HuH-7.5 (cell line): ENCODE measurements at places on chromosomes 6 and 20.
A peak's percentile ranks its signal among the peaks of the same experiment; 100 is the strongest.

GRCh38 chr6:22666021-22666420 is 96.7 kb downstream of the HDGFL1 start:
- no peak for DNase-seq

DNA sequence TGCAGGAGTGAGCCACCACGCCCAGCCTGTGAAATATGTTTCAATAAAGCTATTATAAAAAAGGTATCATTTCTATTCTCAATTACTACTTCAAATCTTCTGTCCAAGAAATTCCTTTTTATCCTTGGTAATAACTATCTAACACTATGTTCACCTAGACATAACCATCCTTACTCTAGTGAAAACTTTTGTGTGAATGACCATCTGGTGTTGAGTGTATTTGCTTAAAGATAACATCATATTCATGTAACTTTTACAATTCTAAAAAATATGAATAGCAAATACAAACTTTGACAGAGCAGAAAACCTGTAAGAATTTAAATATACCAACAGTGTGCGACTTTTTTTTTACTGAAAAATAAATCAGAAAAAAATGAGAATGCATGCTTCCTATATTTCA is 96.9 kb downstream of the MAP3K5 start:
- DNase-seq: no peak

- no peak for DNase-seq
These were observed 307.8 kb downstream of the RNGTT start for GRCh38 chr6:88655586-88655985.

GRCh38 chr6:140193269-140193668 is 818.8 kb upstream of the CITED2 start:
- DNase-seq: no peak

DNA sequence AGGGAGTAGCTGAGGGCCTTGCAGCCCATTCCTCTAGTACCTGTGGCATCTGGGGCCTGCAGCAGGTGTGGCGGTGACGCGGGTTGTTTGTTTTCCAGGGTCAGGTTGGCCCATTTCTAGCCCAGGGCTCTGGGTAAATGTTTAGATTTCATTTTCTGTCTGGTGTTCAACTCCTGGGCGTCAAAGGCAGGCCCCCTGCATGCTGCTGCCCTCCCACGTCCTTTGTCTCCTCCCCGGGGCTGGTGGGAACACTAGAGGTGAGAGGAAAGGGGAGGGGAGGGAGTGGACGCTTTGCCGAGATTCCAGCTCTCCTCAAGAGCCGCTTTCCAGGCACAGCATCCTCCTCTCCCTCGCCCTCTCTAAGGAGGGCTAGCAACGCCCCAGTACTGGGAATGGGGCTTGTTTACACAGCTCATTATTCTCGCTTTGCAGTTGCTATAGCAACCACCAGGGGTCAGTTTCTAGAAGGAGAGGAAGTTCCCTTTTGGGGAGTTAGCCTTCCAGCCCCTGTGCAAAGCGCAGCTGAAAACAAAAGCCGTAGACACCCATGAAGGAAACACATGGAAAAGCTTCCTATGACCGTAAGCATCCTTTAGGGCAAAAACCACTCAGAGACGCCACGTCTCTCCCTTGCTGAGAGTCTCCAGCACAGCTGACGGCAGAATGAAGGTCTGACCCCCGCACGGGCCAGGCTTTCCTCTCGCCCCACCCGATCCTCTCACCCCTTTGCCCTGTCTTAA is 170.6 kb downstream of the LY86 start:
- peak; percentile 50 for DNase-seq

- DNase-seq: no peak
These were observed 246.1 kb downstream of the BMP7 start for GRCh38 chr20:57020364-57020763.

DNA sequence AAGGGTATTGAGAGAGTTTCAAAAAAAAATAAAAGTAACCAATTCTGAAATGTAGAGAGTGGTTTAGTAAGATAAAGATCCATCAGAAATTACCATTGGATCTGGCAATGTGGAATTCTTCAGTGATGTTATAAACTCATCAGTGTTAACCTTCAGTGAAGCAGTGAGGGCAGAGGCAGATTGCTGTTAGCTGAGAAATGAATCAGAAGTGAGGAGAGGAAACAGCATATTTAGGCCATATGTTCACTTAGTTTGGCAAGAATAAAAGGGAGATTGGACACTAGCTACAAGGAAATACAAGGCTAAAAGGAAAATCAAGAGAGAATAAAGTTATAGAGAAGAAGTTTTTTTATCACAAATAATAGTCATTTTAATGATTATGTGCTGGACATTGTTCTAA is 9.6 kb downstream of the KCNQ5 start:
- DNase-seq: no peak

DNA sequence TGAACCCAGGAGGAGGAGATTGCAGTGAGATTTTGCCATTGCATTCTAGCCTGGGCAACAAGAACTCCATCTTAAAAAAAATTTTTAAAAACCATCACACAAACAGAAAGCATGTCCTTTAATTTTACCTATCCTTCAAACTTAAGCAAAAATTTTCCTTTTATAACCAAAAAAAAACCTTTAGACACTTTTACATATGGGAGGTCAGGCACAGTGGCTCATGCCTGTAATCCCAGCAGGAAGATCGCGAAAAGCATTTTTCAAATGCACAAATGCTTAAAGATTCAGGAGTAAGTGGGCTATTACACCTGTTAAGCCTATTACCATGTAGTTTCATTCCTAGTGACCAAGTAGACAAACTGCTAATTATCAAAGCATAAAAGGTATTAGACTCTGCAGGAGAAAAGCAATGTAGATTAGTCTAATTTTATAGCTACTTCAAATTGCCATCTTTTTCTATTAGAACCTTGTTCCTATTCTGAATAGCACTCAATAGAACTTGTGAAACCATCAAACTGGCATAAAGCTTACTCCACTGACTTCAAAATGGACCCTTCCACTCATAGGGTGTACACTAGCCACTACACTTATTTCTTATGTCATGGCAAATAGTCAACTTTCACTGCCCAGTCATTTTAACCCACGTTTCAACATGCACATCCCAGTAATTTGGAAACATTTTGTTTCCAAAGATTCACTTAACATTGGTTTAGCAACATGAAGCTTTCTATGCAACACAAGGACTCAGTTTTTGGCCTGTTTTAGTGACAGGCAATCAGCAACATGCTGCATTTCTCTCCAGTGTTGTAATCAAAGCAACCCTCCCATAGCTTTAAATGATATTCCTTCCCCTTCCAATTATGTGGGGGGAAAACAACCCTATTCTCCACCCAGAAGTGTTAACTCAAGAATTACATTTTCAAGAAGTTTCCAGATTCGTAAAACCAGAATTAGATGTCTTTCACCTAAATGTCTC is 4.0 kb downstream of the EEF1A1 start:
- no peak for DNase-seq

GRCh38 chr20:36217226-36217625 is 19.1 kb upstream of the AAR2 start:
- DNase-seq: peak; percentile 69

DNA sequence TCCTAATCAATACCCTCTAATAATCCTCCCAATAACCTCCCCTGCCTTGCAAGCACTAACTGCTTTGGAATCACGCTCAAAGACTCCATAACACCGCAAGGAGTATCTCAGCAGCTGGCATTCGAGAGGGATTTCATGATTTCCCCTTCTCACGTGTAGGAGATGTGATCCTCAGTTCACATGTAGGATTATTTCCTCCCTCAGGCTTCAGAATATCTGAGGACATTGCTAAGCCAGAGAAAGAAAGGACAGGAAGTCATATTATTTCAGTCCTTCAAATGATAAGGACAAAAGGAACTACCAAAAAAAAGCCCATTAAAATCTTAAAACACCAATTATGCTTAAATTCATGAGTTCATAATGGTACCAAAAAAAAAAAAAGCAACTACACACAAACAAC is 122.9 kb downstream of the NFATC2 start:
- no peak for DNase-seq

DNA sequence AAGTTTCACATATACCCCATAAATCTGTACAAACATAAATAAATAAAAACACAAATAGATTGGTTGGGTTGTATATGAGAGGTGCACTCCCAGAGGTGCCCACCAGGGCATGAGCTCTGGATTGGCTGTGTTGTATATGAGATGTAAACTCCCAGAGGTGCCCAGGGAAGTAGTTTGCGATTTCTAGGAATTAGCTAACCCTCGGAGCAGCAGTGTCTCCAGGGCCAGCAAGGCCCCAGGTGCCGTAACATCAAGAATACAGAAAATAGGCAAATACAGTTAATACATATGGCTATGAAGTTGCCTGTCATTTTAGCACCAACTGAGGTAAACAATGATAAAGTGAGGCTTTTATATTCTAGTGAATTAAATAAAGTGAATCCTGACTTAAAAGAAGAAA is 5.4 kb upstream of the GINM1 start:
- DNase-seq: no peak

DNA sequence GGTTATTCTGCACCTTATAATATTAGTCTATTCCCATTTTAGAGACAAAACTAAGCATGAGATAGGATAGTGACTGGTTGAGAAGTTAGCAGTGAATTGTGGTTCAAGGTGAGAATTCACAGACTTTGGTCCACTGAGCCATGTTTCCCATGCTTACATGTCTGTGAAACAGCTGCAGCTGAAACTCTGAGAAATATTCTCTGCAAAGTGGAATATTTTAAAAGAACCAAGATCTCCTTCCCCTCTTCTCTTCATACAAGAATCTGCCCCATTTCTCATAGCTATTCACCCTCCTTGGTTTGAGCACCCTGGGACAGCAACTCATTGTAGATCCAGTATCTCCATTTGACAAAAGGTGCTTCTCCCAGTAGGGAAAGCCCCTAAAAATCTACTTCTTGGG is 70.2 kb upstream of the TMEM170B start:
- no peak for DNase-seq

GRCh38 chr6:79862126-79862525 is 85.2 kb downstream of the ELOVL4 start:
- no peak for DNase-seq

- DNase-seq: no peak
These were observed 150.2 kb downstream of the LRFN2 start for GRCh38 chr6:40436685-40437604.

DNA sequence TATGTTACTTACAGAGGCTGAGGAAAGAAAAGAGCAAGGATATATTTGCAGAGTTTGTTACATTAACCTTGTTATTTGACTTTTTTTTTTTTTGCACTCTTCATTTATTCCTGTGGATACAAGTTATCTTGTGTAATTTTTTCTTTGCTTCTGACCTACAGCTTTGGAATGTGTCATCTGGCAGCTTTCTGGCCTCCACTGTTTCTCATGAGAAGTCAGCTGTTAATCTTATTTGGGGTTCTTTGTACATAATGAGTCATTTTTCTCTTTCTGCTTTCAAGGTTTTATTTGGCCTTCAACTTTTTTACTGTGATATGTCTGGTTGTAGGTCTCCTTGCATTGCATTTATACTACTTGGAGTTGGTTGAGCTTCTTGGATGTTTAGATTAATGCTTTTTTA is 333.4 kb downstream of the SMOC2 start:
- DNase-seq: no peak

DNA sequence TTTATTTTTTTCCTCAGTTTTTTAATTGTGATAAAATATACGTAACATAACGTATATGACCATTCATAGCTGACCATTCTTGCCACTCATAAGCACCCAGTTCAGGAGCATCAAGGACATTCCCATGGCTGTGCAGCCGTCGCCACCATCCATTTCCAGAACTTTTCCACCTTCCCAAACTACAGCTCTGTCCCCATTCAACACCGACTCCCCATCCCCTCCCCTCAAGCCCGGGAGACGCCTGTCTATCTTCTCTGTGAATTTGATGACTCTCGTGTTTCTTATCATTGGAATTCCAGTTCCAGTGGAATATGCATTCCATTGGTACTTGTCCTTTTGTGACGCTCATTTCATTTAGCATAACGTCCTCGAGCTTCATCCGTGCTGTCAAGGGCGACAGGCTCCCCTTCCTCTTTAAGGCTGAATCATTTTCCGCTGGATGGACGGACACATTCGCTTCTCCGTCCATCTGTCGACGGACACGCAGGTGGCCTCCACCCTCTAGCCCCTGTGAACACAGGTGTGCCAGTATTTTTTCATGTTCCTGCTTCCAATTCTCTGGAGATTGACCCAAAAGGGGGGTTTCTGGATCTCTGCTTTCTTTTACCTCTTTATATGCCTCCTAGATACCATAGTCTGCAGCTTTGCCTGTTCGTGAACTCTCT is 88.1 kb downstream of the YTHDF1 start:
- no peak for DNase-seq

GRCh38 chr6:158398252-158399024 is 86.2 kb downstream of the TULP4 start:
- DNase-seq: no peak

GRCh38 chr6:43396408-43397149 is 27.1 kb upstream of the ZNF318 start:
- no peak for DNase-seq

DNA sequence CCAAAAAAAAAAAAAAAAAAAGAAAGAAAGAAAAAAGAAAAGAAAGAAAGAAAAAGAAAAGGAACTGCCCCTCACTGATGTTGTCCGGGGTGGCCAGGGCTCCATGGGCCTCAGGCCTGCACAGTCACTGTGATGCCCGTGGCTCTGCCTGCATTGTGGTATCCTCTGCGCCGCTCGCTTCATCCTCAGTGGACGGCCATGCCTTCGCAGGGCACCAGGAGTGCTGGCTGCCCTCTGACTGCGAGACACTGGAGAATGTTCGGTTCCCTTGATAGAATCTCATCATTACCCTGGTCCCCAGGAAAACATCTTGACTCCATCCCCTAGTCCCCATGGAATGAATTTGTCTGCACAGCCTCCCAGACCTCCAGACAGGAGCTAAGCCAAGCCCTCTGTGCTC is 61.7 kb downstream of the TMEM242 start:
- DNase-seq: no peak

DNA sequence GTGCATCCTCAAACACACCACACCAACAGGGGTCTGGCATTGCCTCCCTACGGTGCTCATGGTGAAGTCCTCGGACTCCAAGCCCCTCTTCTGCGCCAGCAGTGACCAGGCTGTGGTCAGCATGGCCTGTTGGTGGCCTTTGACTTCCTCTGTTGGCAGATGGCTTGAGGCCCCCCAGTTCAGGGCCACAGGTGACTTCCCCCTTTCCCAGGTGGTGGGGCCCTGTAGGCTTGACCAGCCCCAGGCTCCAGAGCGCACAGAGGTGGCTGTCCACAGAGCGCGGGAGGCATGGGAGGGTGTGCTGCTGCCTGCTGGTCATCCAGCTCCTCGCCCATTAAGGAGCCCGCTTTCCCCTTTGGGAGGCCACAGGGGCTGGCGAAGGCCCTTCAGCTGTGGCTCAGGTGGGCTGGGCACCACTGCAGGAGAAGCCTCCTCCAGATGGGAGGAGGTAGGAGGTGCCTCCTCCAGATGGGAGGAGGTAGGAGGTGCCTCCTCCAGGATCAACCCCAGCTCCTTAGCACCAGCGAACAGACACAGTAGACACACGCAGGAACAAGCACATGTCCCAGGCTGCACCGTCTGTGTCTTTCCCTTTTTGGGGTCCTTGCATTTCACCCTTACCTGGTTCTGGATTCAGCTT is 52.1 kb upstream of the BHLHE23 start:
- DNase-seq: no peak

DNA sequence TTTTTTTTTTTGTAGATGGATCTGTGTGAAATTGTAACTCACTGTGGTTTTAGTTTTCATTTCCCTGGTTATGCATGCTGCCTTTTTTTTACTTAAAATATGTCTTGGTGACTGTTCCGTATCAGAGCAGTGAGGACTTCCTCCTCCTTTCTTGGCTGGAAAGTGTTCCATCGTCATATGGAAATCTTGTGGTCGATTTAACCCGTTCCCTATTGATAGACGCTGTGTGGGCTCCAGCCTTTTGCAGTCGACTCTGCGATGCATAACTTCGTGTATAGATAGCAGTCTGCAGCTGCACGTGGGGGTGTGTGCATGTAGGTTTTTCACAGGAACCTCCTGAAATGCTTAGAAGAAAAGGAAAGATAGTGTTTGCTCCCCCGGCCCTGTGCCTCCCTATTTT is 28.1 kb upstream of the PNPLA1 start:
- no peak for DNase-seq
